ENCODE measurements at places on chromosomes 5 and 9. TPM values are rescaled to one million over a fixed set of nuclear protein-coding genes. Genes with fewer than 3 reads are reported as not detected.

The OSTF1 gene
- total RNA-seq: 15.0 TPM

The PIP5K1B gene
- 5.2 TPM for total RNA-seq

The SCGB3A2 gene
- total RNA-seq: 57.3 TPM

The TRPM3 gene
- total RNA-seq: 5.4 TPM

The FOXE1 gene
- 0.05 TPM for total RNA-seq

The RNF183 gene
- total RNA-seq: 0.17 TPM

The CDC20B gene
- total RNA-seq: not detected

DNA sequence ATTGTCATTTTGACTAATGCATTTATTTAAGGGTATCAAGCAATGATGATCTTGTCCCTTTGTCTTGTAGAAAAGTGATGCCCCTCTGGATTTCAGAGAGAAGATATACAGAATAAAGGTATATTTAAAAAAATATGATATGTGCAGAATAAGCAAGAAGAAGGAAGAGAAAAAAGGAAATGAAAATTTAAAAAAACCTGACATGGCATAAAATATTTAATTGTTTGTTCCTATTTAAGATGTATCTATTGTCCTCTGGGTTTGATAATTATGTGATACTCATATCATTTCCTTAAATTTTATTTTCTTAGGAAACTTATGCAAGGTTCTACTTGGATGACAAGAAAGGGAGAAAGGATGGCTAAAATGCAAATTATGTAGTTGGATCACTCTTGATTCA lies 983.7 kb upstream of the CDH6 start:
- no peaks in the 10 kb centered on the region for H3K4me1 ChIP-seq
- no peak overlapping the region for H3K4me3 ChIP-seq
- DNase-seq: no peak
- no peak overlapping the region for H3K27ac ChIP-seq
- H3K36me3 ChIP-seq: peaks cover 23% of the 10 kb centered on the region

GRCh38 chr9:76989501-76989900 lies 30.0 kb upstream of the FOXB2 start:
- H3K27ac ChIP-seq: no peak overlapping the region
- H3K4me3 ChIP-seq: no peak overlapping the region
- DNase-seq: no peak
- H3K36me3 ChIP-seq: no peaks in the 10 kb centered on the region

DNA sequence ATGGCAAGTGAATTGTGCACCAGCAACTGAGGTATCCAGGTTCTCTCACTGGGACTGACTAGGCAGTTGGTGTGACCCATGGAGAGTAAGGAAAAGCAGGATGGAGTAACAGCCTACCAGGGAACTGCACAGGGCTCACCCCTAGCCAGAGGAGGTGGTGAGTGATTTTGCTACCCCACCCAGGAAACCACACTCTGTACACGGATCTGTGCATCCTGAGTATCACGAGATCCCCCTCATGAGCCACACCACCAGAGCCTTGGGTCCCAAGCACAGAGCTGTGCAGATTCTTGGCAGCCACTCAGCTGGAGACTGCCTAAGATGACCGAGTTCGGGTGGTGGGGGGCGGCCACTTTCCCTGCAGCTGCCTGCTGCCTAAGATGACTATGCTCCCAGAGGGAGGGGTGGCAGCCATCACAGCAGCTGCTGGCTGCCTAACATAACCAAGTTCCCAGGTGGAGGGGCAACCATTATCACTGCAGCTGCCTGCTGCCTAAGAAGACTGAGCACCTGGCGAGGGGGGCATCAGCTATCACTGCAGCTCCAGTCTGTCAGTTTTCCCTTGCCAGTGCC lies 48.4 kb upstream of the EFNA5 start:
- H3K27ac ChIP-seq: no peak overlapping the region
- DNase-seq: no peak

GRCh38 chr9:80892703-80893102 lies 796.6 kb downstream of the TLE1 start:
- H3K36me3 ChIP-seq: no peaks in the 10 kb centered on the region
- no peak for DNase-seq
- no peaks in the 10 kb centered on the region for H3K4me1 ChIP-seq
- H3K4me3 ChIP-seq: no peak overlapping the region

- no peak overlapping the region for H3K4me3 ChIP-seq
- H3K36me3 ChIP-seq: peaks cover 22% of the 10 kb centered on the region
- no peak overlapping the region for H3K27ac ChIP-seq
- H3K27me3 ChIP-seq: peaks cover 8% of the 10 kb centered on the region
Observed at GRCh38 chr5:43371821-43372220, 40.4 kb downstream of the CCL28 start.

DNA sequence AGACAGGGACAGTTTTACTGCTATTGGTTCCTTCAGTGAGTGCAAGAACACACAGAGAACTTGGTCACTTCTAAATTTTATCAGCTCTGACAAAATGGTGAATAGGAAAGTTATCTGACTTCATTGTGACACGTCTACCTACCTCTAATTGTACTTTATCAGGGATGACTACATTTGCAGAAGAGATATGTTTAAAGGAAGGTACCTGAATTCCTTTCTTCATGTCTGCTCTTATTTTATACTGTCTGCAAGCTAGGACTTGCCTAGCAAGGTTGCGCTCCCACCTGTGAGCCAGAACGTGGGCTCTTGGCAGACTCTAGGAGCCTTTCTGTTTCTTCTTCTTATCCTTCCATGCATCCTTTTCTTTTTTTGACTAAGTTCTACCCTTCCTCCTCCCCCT lies 1.6 kb downstream of the SLC27A6 start:
- no peak overlapping the region for H3K27ac ChIP-seq
- H3K27me3 ChIP-seq: peaks cover 37% of the 10 kb centered on the region
- no peak for DNase-seq
- peaks cover 19% of the 10 kb centered on the region for H3K4me1 ChIP-seq
- no peaks in the 10 kb centered on the region for H3K36me3 ChIP-seq

- peak overlapping the region; percentile 94 for H3K4me3 ChIP-seq
- H3K27me3 ChIP-seq: no peaks in the 10 kb centered on the region
- no peaks in the 10 kb centered on the region for H3K36me3 ChIP-seq
- peak; percentile 82 for DNase-seq
Observed at GRCh38 chr9:16726718-16727451, 143.6 kb downstream of the BNC2 start.
